Naive B cell (primary cell): ENCODE measurements at places on chromosomes 5 and 9.

DNA sequence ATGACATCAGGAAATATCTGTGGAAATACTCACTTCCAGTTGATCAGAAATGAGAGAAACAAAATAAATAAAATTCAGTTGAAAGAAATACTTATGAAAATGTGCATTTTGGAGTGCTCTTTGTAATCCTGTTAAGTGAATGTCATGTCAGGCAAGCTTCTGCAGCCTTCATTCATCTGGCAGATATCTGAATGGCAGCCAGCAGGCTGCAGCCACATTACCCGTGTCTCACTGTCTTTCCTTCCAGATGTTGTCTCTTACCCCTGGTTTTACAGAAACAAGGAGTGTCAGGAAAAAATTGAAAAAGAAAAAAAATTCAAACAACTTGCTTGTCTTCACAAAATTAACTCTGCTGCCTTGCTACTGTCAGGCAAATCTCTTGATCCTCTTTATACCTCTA, 445.0 kb upstream of the RIOK2 start:
- no peak overlapping the region for H3K4me3 ChIP-seq
- no peaks in the 10 kb centered on the region for H3K27me3 ChIP-seq
- peaks cover 4% of the 10 kb centered on the region for H3K36me3 ChIP-seq
- no peak overlapping the region for H3K27ac ChIP-seq
- H3K4me1 ChIP-seq, result no peaks in the 10 kb centered on the region

GRCh38 chr5:166349046-166349445, 1942.4 kb upstream of the WWC1 start:
- H3K4me1 ChIP-seq, result no peaks in the 10 kb centered on the region
- H3K27me3 ChIP-seq, result no peaks in the 10 kb centered on the region
- no peak overlapping the region for H3K4me3 ChIP-seq
- no peak overlapping the region for H3K27ac ChIP-seq
- no peak for DNase-seq
- no peaks in the 10 kb centered on the region for H3K36me3 ChIP-seq

DNA sequence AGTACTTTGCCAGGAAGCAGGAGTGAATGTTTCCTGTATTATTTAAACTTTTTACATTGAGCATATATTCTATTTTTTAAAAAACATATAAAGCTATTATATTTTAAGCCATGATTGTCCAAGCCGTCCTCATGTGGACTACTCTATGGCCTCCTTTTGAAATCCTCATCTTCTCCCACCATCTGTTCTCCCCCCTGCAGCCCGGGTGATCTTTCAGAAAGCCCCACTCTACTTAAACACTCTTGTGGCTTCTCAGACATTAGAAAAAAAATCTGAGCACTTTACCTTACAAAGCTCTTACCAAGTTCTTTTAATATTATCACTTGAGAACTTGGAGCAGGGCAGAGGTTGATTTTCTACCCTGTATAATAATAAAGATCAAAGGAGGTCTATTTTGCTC, 95.4 kb downstream of the CAVIN4 start:
- H3K4me3 ChIP-seq, result no peak overlapping the region
- DNase-seq, result no peak
- no peak overlapping the region for H3K27ac ChIP-seq
- no peaks in the 10 kb centered on the region for H3K4me1 ChIP-seq

DNA sequence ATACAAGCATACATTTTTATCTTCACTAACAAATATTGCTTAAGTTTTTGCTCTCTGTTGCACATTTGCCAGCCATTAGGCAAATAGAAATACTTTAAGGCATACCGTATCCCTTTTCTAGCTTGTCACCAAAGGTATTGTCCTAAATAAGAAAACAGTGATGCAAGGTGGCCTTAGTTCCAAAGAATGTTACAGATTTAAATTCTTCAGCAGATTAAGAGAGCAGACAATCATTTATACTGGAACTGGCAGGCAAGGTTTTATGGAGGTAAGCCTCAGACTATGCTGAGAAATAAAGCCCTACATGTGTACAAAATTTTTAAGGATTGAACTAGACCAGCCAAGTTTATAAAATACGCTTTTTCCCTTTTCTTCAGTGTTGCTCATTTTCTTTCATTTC, 247.8 kb downstream of the IZUMO3 start:
- no peak overlapping the region for H3K27ac ChIP-seq
- no peak overlapping the region for H3K4me3 ChIP-seq

DNA sequence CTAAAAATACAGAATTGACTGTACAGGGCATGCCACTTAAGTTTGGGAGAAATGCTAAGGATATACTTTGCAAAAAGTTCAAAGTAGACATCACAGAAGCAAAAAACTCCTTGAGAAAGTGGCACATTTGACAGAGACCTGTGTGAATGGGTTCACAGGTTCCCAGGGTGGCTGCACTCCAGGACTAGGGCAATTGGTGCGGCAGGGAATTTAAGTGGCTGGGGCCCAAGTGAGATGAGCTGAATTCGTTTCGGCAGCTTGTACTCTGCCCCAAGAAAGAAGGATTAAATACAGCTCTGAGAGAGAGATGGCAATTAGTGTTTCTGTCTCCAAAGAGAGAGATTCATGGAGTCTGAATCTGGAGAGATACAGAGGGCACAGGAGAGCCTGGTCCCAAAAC, 280.1 kb downstream of the FBXL17 start:
- no peaks in the 10 kb centered on the region for H3K27me3 ChIP-seq
- DNase-seq, result no peak
- H3K4me1 ChIP-seq, result no peaks in the 10 kb centered on the region
- no peak overlapping the region for H3K4me3 ChIP-seq

DNA sequence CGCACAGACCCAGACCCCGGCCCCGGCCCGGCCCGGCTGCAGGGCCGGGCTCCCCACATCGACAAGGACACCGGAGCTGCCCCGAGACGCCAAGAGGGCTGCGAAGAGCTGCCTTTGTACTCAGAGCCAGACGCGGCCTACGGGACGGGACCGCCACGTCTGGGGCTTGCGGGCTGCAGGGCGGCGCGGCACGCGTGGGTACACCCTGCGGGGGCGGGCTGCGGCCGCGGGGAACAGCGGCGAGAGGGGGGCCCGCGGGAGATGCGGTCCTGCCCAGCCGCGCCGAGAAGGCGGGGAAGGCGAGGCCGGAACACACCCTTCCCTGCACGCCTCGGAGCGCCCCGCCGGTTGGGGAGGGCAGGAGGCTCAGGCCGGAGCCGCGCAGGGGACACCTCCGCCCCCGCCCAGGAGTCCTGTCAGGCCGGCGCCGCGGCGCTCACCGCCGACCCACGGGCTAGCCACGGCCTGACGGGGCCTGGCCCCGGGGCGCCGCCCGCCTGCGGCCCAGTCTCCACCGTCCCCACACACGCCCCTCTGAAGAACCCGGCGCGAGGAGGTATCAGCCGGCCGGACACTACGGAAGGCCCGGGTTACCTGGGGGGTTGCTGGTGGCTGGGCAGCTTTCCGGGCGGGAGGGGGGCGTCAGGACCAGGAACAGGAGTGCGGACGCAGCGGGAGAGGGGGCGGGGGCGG, 478 bp downstream of the RAB14 start:
- peak; percentile 63 for DNase-seq
- H3K36me3 ChIP-seq, result no peaks in the 10 kb centered on the region
- H3K27me3 ChIP-seq, result no peaks in the 10 kb centered on the region
- H3K4me1 ChIP-seq, result peaks cover 56% of the 10 kb centered on the region
- H3K27ac ChIP-seq, result peak overlapping the region; percentile 97

DNA sequence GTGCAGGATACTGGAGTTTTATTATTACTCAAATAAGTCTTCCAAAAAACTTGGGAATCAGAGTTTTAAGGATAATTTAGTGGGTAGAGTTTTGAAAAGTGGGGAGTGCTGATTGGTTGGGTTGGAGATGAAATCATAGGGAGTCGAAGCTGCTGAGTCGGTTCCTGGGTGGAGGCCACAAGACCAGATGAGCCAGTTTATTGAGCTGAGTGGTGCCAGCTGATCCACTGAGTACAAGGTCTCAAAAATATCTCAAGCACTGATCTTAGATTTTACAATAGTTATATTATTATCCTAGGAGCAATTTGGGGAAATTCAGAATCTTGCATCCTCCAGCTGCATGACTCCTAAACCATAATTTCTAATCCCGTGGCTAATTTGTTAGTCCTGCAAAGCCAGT, 804.9 kb upstream of the SEMA6A start:
- no peaks in the 10 kb centered on the region for H3K27me3 ChIP-seq
- no peaks in the 10 kb centered on the region for H3K4me1 ChIP-seq
- no peak overlapping the region for H3K27ac ChIP-seq
- DNase-seq, result no peak
- no peak overlapping the region for H3K4me3 ChIP-seq

GRCh38 chr5:11822598-11822997, 81.6 kb downstream of the CTNND2 start:
- no peak overlapping the region for H3K4me3 ChIP-seq
- DNase-seq, result no peak
- no peaks in the 10 kb centered on the region for H3K36me3 ChIP-seq
- H3K27ac ChIP-seq, result no peak overlapping the region

GRCh38 chr5:173514661-173515060, 101.8 kb downstream of the BOD1 start:
- no peak overlapping the region for H3K4me3 ChIP-seq
- DNase-seq, result no peak
- H3K27me3 ChIP-seq, result peaks cover 34% of the 10 kb centered on the region
- H3K4me1 ChIP-seq, result no peaks in the 10 kb centered on the region
- H3K27ac ChIP-seq, result no peak overlapping the region
- no peaks in the 10 kb centered on the region for H3K36me3 ChIP-seq

- H3K36me3 ChIP-seq, result no peaks in the 10 kb centered on the region
- peaks cover 15% of the 10 kb centered on the region for H3K27me3 ChIP-seq
- DNase-seq, result no peak
- H3K4me1 ChIP-seq, result peaks cover 16% of the 10 kb centered on the region
- no peak overlapping the region for H3K27ac ChIP-seq
- no peak overlapping the region for H3K4me3 ChIP-seq
These were observed 61.5 kb downstream of the TSTD2 start for GRCh38 chr9:97571664-97572063.

DNA sequence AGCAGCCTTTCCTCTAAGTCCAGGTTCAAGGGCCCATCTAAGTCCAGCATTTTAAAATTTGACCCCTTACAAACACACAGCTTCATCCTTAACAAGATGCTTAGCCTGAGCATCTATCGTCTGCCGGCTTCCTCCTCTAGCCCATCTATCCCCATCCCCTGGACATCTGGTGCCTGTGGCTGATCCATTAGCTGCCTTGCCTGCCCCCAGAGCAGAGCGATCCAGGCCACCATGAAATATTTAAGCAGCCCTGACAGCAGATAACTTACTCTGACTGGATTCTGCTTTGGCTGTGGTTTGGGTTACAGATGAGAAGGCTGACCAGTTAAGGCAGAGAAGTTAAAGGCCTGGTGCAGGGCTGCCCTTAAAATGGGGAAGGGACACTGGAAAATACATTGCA, 30.9 kb upstream of the CPEB4 start:
- peaks cover 18% of the 10 kb centered on the region for H3K27me3 ChIP-seq
- peaks cover 5% of the 10 kb centered on the region for H3K4me1 ChIP-seq
- no peak overlapping the region for H3K4me3 ChIP-seq
- DNase-seq, result no peak

GRCh38 chr5:128559300-128560297, 21.6 kb upstream of the FBN2 start:
- DNase-seq, result no peak
- no peak overlapping the region for H3K27ac ChIP-seq
- H3K4me1 ChIP-seq, result no peaks in the 10 kb centered on the region

GRCh38 chr5:21792748-21793147, 1060.4 kb downstream of the CDH12 start:
- H3K4me3 ChIP-seq, result no peak overlapping the region
- no peak for DNase-seq
- no peaks in the 10 kb centered on the region for H3K4me1 ChIP-seq
- no peaks in the 10 kb centered on the region for H3K27me3 ChIP-seq
- no peak overlapping the region for H3K27ac ChIP-seq

DNA sequence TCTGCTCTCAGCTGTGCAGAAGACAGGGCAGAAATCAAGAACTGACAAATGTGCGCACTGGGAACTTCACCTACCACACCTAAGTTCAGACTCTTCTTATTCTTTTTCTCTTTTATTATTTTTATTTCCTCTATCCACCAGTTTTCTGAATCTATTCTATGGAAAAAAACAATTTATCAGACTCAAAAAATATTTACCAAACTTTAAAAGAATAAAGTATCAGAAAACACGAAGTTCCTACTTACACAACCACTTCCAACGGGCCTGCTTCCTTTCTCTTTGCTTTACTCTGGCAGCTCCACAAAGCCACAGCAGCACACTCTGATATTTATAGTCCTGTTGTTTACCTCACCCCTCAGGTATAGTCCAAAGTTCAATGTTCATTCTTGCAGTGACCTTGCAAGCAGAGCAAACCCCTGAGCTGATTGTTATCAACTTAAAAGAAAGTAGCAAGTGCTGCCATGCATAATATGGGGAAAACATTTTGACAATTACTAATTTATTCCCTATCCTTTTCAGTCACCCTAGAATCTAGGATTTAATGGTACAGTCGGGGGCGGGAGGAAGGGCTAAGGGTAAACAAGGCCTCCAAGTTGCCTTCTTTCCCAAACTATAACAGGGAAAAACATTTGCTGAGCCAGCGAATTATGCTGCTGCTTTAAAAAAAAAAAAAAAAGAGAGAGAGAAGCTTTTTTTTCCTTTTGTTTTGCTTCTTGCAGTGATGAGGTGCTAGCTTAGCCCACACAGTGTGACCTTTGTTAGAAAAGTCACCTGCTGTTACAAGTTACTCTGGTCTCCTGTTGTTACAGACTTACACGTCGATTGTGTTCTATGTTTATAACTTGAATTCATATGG, at the start of gene SELENOP:
SELENOP (minus strand) TSS at position 302 of the 856 bp plus-strand sequence. CDS start 3,539 bp downstream, outside the sequence.
- no peaks in the 10 kb centered on the region for H3K27me3 ChIP-seq
- no peak for DNase-seq
- H3K4me3 ChIP-seq, result no peak within 1 kb of the TSS
- no peak within 1 kb of the TSS for H3K27ac ChIP-seq
- no peaks in the 10 kb centered on the region for H3K4me1 ChIP-seq

- H3K27ac ChIP-seq, result no peak overlapping the region
- H3K4me1 ChIP-seq, result no peaks in the 10 kb centered on the region
- H3K27me3 ChIP-seq, result peaks cover 34% of the 10 kb centered on the region
- no peaks in the 10 kb centered on the region for H3K36me3 ChIP-seq
- no peak for DNase-seq
These were observed 17.4 kb downstream of the NRG2 start for GRCh38 chr5:140025736-140026135.

- no peaks in the 10 kb centered on the region for H3K36me3 ChIP-seq
- H3K27me3 ChIP-seq, result no peaks in the 10 kb centered on the region
- H3K4me1 ChIP-seq, result no peaks in the 10 kb centered on the region
- H3K27ac ChIP-seq, result no peak overlapping the region
- H3K4me3 ChIP-seq, result no peak overlapping the region
These were observed 2308.8 kb upstream of the ACO1 start for GRCh38 chr9:30075451-30076199.

GRCh38 chr9:71854811-71855210, 56.2 kb downstream of the ABHD17B start:
- no peak for DNase-seq
- peaks cover 11% of the 10 kb centered on the region for H3K36me3 ChIP-seq
- no peak overlapping the region for H3K27ac ChIP-seq
- H3K4me1 ChIP-seq, result no peaks in the 10 kb centered on the region
